Psoas muscle (tissue), 8 donors: ENCODE measurements at places on chromosomes 11 and 22. TPM values are rescaled to one million over a fixed set of nuclear protein-coding genes. Genes with fewer than 3 reads are reported as not detected.

Gene IL10RA
- 1.1 TPM for total RNA-seq

Gene ZDHHC13
- total RNA-seq, result 1.4 TPM

Gene MS4A3
- total RNA-seq, result not detected

Gene MMP8
- not detected for total RNA-seq

Gene LMO1
- 4.9 TPM for total RNA-seq
